ENCODE measurements at places on chromosomes 13 and 19.

- peak; percentile 98 for DNase-seq
Observed at GRCh38 chr19:49127674-49128544, 8.6 kb downstream of the PPFIA3 start.

- no peak for DNase-seq
Observed at GRCh38 chr13:103537616-103538015, 471.4 kb upstream of the SLC10A2 start.

DNA sequence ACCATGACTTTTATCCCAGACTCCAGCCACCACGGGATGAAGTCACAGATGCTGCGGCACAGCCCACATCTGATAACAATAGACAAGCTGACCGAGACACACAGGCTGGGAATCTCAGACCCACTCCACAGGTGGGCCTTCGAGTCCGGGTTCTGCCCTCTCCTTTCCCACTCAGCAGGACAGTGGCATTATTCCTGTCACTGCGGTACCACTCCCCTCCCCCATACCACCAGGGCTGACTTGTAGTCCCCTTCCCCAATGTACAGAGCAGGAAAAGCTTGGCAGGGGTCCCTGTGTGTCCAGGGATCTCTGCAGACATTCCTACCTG lies 179 bp upstream of the AMER2 start:
- no peak for DNase-seq

DNA sequence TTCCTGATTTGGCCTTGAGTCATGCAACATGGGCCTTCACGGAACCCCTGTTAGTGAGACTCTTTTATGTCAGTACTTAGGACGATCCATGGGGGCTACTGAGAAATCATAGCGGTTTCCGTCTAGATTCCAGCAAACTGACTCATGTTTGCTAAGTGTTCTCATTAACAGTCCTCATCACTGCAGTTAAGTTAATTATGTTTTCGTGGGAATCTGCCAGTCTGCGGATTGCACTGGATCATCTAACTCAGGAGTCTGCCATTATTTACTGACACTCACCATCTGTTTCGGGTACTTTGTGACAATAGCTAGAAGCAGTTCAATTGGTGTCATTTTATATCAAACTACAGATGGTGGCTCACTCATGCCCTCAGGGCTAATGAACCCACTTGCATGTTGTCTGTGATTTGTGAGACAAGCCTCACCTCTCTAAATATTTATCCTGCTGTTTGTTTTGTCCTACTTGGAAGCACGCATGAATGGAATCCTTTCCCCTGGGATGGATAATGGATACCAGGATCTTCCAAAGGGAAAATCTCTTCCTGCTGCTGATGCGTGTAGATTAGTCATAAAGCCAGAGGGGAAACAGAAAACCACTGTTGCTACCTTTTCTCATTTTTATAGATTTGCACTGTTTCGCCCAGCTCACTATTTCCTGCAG lies 61.8 kb downstream of the RAB20 start:
- no peak for DNase-seq

GRCh38 chr19:16327501-16327900 lies 2.9 kb downstream of the KLF2 start:
- DNase-seq: no peak

DNA sequence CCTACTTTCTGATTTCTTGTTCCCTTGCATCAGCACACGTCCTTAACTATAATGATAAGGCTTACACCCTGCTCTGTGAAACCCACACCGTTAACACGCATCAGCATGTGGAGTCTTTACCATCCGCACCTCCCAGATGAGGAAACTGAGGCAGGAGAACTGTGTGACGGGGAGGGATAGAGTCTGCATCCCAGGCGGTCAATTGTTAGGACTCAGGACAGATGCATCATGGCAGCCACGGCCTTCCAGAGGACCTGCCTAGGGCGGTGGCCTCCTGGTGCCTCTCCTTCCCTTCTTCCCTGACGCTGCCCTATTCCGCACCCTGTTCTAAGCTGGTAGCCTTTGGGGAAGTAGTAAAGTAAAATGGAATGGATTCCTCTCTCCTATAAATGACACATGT lies 326.0 kb downstream of the TEX29 start:
- no peak for DNase-seq

- DNase-seq: no peak
Observed at GRCh38 chr13:72458701-72459100, 268.7 kb downstream of the MZT1 start.

DNA sequence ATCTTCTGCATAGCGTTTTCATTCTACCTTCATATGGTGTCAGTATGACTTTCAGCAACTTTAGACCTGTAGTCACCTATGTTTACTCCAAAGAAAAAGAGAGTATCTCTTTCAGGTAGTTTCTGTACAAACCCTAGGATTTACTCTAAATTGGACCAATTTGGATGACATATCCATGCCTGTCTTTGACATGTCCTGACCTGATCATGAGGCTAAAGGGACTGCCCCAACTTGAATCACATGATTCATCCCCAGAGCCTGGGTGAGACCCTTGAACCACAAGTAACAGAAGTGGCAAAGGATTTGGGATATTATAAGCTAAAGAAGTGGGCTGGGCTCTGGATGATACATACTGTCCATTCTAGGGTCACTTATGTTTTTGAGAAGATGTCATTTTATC lies 124.5 kb upstream of the CSNK1A1L start:
- no peak for DNase-seq

DNA sequence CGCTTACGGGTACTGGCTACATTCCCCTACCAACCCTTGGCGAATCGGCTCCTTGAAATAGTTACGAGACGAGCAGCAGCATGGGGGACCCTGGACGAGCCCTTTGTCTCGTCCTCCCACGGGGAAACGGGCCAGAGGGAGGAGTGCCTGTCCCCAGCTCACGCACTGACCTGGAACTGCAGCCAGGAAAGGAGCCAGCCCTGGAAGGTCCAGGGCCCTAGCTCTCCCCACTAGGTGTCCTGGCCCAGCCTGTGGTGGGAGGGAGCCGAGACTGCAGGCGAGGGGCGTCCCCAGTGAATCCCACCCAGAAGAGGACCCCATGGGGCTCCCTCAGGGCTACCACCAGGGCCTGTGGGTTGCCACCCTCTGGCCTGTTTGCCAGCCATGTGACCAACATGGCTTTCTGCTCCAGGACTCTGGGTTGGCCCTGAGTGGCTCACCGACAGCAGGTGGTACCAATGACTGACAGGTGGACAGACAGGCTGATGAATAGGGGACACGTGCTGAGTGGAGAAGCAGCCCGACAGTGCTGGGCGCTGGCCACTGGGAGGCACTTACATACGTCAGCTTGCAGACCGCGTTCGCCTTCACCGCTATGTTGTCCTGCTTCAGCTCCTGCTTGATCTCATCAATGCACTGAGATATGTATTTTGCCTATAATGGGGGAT lies 13.2 kb downstream of the AP3D1 start:
- no peak for DNase-seq

DNA sequence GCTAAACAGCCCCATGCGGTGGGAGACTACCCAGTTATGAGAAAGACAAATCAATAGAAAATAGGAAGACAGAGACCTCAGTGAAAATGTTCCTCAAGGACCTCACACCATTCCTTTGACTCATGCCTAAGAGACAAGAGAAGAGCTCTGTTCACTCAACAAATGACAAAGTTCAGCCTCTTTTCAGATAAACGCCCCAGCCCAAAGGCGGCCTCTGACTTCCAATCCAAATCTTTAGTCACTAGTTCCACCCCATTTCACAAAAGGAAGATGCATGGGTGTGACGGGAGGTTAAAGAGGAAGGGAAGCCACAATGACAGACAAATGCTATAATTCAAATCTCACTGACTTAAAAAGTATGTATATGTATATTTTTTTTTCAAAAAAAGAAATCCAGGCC lies 8.1 kb downstream of the CARS2 start:
- DNase-seq: no peak

DNA sequence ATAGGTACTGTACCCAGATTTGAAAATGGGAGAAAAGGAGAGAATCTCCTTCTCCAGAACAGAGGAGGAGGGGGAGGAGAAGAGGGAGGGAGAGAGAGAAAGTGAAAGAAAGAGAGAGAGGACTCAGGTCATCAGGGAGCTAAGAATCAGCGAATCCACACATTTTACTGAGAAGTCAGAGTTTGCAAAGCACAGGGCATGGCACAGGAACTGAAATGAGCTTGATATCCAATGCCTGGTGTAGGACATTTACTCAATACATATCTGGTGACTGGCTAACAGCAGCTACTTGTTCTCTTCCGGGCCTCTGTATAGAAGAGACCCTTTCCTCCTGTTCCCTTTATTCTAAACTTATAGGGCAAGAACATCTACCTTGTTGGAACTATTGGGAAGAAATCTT lies 375.1 kb downstream of the KLF5 start:
- no peak for DNase-seq

DNA sequence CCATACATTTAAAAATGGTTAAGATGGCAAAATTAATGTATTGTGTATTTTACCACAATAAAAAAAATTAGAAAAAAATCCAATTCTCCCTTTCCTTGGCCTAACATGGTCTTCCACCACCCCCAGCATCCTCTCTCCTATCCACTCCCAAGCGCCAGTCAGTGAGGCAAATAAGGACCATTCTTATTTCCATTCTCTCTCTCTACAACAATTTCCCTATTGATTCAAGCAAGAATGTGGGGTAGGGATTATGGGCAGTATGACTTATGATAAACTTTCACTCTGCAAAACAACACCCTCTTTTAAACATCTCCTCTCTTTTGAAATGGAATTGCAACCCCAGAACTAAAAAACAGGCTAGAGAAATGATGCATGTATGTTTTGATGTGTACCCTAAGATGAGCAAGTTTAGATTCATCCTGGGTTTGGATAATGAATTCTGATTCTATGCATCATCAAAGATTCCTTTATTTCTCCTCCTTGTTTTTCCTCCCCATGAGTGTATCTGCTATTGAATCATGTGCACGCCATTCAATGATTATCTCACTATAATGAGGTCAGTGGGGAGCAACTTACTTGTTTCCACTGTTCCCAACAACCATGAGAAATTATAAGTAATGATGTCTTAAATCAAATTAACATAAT lies 3.5 kb downstream of the STARD13 start:
- DNase-seq: no peak

Data from left forelimb (tissue), 1 donor.